ENCODE measurements at places on chromosomes 5 and 9. TPM values are rescaled to one million over a fixed set of nuclear protein-coding genes. Genes with fewer than 3 reads are reported as not detected.

Gene CDKN2B-AS1
- 1.2 TPM for total RNA-seq

Gene HMMR
- 2.3 TPM for total RNA-seq

Gene SPACA9
- 8.2 TPM for total RNA-seq

Gene POLR3G
- 4.2 TPM for total RNA-seq

Gene PLGRKT
- 7.9 TPM for total RNA-seq

Gene C5orf58
- not detected for total RNA-seq

Gene LCN9
- total RNA-seq = not detected

Gene RASGEF1C
- total RNA-seq = not detected

Gene EMB
- total RNA-seq = 1.0 TPM

Gene GFPT2
- 98.0 TPM for total RNA-seq

Gene ZNF608
- total RNA-seq = 35.3 TPM

Gene NXNL2
- total RNA-seq = not detected

Gene PDCD1LG2
- total RNA-seq = 7.2 TPM

Gene GLDC
- total RNA-seq = 1.3 TPM

Gene GLRA1
- not detected for total RNA-seq

Gene GABRA1
- total RNA-seq = not detected

Gene MOB3B
- 0.06 TPM for total RNA-seq

Gene AMBP
- total RNA-seq = 0.78 TPM

Gene RAB3C
- not detected for total RNA-seq

Data from cardiac ventricle fibroblast (primary cell).